ENCODE measurements at places on chromosomes 11 and 22.
A peak's percentile ranks its signal among the peaks of the same experiment; 100 is the strongest.

DNA sequence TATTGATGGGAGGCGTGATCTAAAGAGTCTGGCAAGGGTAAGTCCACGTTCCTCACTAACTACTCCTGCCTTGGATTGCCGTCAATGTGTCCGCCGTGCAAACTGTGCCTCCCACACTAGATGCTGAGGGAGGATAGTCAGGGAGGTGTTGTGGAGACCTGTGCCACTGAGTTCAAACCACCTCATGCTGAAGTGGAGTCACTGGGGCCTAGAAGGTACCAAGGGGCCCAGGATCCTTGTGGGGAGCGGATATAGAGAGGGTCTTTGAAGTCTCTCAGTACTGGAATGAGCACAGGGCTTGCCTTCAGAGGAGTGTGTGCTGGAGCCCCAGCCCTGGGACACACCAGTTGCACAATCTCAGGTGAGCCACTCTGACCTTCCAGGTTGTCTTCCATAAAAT, 27.1 kb upstream of the TMPRSS4 start:
- DNase-seq = no peak

DNA sequence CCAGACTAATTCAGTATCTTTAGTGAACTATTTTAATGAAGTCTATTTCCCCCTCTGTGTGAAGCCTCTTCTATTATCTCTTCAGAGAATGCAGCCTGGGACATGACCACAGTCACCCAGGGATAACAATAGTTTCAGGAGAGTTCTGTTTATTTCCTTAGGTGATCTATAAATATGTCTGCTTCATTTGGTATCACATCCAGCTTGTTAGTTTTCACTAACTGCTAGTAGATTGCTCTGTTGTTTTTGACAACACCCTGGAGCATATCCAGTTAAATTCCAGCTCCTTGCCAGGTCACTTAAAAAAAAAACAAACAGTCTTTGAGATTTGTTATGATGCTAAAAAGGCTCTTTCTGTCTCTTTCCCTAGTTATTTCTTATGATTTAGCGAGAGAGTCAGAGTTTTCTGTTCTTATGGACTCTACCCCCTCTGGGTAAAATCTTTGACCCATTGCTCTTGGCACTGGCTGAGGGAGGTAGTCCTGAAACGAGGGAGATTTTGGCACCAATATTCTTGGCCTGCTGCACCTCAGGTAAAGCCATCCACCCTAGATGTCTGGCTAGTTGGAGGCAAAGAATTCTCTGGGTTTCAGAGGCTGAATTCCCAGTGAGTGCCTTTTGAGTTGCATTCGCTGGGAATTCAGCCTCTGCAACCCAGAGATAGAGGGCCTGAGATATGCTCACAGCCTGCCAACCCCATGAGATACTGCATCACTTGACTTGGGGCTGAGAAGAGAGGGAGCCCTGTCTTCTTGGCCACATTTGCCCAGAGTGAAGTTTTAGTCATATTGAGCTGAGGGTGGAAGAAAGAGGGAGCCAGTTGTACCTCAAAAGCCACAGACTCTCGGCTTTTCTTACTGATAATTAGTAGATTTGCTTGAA, 159.1 kb downstream of the PGR start:
- DNase-seq = peak; percentile 8

DNA sequence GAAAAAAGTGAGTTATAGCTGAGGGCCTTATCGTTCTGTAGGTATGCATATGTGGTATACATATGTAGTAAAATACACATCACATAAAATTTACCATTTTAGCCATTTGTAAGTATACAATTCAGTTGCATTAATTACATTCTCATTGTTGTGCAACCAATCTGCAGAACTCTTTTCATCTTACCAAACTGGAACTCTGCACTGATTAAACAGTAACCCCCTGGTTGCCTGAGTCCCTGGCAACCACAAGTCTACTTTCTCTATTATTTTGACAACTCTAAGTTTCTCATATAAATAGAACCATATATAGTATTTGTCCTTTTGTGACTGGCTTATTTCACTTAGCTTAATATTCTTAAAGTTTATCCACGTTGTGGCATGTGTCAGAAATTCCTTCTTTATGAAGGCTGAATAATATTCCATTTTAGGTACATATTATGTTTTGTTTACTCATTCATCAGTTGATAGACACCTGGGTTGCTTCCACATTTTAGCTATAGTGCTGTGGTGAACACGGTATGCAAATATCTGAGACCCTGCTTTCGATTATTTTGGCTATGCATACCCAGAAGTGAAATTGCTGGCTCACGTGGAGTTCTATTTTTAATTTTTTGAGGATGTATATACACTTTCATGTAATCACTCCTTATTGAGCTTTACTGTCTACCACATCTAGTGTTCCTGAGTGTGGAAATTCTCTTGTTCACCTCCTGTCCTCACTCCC, 1.6 kb upstream of the DDX10 start:
- DNase-seq = no peak

DNA sequence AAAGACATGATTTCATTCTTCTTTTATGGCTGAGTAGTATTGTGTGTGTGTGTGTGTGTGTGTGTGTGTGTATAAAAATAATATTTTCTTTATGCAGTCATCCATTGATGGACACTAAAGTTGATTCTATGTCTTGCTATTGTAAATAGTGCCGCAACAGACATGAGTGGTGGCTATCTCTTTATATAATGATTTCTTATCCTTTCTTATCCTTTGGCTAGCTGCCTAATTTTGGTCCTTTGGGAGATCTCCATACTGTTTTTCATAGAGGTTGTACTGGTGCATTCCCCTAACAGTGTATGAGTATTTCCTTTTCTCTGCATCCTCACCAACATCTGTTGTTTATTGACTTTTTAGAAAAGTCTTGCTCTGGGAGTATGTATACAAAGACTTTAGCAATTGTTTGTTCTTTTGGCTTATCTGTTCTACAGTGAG, 107.0 kb downstream of the STIM1 start:
- no peak for DNase-seq

GRCh38 chr11:126522152-126522551, 166.7 kb downstream of the ST3GAL4 start:
- no peak for DNase-seq

- DNase-seq = peak; percentile 77
These were observed 194.3 kb downstream of the KIF18A start for GRCh38 chr11:27913650-27914049.

DNA sequence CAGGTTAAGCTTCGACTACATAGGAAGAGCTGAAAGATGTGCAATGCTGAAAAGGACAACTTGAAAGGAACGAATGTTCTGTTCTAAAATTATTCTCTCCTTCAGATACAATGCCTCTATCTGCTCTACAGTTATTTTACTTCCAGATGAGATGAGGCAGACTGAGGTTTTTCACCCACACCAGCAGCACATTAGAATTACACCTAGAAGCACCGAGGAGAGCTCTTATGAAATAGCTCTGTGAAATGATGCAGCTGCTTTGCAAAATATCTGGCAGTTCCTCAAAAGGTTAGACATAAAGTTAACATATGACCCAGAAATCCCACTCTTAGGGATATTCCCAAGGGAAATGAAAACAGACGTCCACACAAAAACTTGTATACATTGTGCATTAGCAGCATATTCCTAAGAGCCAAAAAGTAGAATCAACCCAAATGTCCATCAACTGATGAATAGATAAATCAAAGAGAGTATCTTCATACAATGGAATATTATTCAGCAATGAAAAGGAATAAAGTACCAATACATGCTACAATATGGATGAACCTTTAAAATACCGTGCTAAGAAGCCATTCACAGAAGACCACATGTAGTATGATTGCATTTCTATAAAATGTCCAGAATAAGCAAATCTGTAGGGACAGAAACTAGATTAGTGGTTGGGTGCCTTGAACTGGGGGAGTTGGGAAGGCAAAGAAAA, 34.5 kb downstream of the WT1 start:
- DNase-seq = no peak

GRCh38 chr22:21455334-21456089, 11.7 kb upstream of the TMEM191C start:
- DNase-seq = no peak

DNA sequence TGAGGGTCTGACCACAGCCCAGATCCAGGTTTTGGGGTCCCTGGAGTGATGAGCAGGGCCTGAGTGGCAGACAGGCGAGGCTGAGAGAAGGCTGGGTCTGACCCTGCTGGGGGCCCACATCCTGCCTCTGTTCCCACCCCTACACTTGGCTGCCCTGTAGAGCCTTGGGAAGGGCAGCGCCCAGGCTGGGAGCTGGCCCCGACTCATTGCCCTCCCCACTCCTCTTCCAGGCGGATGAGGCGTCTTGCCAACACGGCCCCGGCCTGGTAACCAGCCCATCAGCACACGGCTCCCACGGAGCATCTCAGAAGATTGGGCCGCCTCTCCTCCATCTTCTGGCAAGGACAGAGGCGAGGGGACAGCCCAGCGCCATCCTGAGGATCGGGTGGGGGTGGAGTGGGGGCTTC, 4.9 kb downstream of the DERL3 start:
- no peak for DNase-seq

GRCh38 chr11:63619967-63620366, 5.7 kb upstream of the PLAAT3 start:
- no peak for DNase-seq

- DNase-seq = no peak
These were observed 99.3 kb upstream of the SESN3 start for GRCh38 chr11:95330302-95330701.
